ENCODE measurements at places on chromosomes 7 and 10.

DNA sequence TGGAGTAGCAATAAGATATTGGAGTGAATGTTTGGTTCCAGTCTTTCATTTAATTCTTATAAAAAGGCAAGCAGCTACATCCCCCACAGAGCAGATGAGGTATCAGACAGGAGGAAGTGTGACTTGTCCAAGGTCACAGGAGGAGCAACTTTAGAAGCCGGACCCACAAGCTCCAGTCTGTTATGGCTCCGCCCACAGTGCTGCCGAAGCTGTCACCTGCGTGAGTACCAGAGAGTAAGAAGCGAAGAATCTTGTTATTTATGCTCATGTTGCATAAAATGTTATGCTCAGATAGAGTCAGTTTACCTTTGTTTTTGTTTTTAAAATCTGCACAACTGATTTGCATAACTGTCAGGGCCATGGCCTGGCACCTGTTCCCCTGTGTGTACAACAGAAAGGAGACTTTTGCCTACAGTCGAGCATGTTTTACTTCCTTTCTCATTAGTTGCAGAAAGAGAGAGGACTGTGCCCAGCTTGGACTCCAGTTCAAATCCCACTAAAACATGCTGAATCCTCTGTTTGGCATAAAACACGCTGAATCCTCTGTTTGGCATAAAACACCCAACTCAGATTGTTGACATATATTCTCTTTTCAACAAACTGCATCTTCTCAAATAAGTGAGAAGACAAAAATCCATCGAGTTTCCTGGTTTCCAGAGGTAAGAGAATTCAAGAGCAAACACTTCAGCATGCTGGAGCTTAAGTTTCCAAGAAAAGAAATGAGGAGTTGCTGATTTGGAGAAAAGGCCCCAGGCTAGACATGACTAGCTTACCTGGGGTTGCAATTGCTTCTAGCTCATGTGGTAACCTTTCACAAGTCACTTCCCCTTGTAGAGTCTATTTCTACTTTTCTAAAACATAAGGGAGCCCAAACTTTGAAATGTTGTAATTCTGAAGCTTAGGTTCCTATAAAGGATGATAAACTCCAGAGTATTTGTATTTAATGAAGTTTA, 409.8 kb upstream of the ZMIZ1 start:
- no peak for DNase-seq

GRCh38 chr7:10343108-10343507, 630.6 kb upstream of the PHF14 start:
- DNase-seq, result no peak

DNA sequence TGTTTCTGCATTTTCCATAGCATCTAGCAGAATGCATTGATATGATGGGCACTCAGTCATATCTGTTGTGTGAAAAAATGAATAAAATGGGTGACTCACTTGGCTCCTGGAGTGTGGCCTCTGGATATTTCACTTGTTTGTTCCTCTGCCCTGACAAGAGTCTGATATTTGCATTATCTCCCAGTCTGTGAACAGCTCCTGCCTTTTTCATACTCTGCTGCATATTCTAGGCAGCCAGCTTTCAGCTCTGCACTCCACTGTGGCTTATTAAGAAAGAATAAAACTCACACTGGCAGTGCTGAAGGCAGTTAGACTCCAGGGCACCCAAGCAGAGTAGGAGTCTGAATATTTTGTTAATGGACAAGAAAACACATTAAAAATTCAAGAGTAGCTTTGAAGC, 623.9 kb downstream of the SORCS1 start:
- DNase-seq, result no peak

DNA sequence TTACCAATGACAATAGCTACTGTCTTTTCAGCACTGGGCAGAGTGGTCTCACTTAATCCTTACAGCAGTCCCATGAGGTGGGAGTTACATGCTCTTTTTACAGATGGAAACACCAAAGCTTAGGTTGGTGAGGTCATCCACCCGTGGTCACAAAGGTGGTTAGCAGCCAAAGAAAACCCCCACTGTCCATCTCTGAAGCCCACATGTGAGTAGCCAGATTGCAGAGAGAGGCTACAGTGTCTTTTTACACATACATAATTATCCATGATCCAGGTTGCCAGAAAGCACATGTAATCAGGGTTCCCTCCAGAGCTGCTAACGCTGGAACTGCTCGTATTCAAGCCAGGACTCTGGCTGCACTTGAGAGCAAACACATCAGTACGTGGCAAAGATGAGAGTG, 24.6 kb upstream of the ANKRD2 start:
- no peak for DNase-seq
